ENCODE measurements at places on chromosomes 3 and 15. TPM values are rescaled to one million over a fixed set of nuclear protein-coding genes. Genes with fewer than 3 reads are reported as not detected.
A peak's percentile ranks its signal among the peaks of the same experiment; 100 is the strongest.

The STRIT1 gene
- 2.1 TPM for total RNA-seq

The TMPRSS7 gene
- total RNA-seq: 0.39 TPM

DNA sequence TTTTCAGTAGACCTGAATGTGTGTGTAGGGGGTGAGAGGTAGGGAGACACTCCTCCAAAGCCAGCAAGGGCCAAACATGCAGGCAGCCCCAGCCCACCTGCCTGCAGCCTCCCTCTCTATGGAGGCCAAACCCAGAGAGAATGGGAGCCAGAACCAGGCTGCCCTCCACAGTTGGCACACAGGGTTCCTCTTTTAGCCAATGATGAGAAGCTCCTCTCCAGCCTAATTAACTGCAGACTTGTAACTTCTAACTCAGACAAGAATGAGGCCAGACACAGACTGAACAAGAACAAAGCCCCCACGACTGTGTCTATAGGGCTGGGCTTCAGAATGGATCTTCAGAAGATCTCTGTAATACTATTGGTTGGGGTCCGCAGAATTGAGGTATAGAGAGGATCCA lies 12.3 kb upstream of the TLE3 start:
- H3K27me3 ChIP-seq: no peaks in the 10 kb centered on the region
- DNase-seq: no peak
- H3K27ac ChIP-seq: no peak overlapping the region
- H3K36me3 ChIP-seq: no peaks in the 10 kb centered on the region
- peaks cover 18% of the 10 kb centered on the region for H3K4me1 ChIP-seq
- H3K4me3 ChIP-seq: no peak overlapping the region

DNA sequence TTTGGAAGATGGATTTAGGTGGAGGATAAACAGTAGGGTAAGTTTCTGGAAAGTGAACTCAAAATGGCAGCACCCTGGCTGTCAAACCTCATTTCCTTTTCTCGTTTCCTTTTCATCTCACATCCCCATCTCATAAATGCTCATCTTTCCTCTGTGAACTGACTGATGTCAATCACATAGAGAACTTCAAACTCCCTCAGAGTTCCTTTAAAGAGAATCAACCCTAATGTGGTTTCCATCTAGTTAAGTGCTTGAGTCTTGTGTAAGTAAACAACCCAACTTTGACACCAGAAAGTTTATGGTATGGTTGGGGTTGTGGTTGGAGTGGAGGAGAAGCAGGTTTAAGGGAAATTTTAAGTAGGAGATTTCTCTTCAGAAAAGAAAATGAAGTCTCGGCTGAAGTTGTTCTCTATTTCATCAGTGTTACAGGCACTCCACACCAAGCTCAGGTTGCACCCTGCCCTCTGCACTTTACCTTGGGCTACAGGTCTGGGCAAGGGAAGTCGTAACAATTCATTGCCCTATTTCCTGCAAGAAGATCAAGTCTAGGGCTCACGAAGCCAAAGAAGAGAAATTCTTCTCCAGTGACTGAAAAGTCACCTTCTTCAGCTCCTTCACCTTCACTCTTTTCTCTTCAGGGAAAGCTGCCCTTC lies 34.4 kb upstream of the TNIK start:
- no peak for DNase-seq
- no peak overlapping the region for H3K27ac ChIP-seq
- H3K36me3 ChIP-seq: no peaks in the 10 kb centered on the region
- no peaks in the 10 kb centered on the region for H3K27me3 ChIP-seq
- H3K4me1 ChIP-seq: no peaks in the 10 kb centered on the region

- no peaks in the 10 kb centered on the region for H3K36me3 ChIP-seq
- no peak for DNase-seq
- no peak overlapping the region for H3K27ac ChIP-seq
- no peak overlapping the region for H3K4me3 ChIP-seq
- H3K27me3 ChIP-seq: no peaks in the 10 kb centered on the region
Observed at GRCh38 chr15:74315626-74316025, 51.8 kb downstream of the CYP11A1 start.

- peaks cover 80% of the 10 kb centered on the region for H3K27me3 ChIP-seq
- no peak for DNase-seq
- H3K4me1 ChIP-seq: peaks cover 79% of the 10 kb centered on the region
Observed at GRCh38 chr3:137766041-137766875, 2.1 kb downstream of the SOX14 start.

GRCh38 chr3:153285982-153286381 lies 124.0 kb downstream of the RAP2B start:
- H3K27ac ChIP-seq: peak overlapping the region; percentile 32
- no peaks in the 10 kb centered on the region for H3K27me3 ChIP-seq
- peaks cover 20% of the 10 kb centered on the region for H3K4me1 ChIP-seq

- H3K4me1 ChIP-seq: peaks cover 11% of the 10 kb centered on the region
- no peak overlapping the region for H3K4me3 ChIP-seq
- H3K36me3 ChIP-seq: no peaks in the 10 kb centered on the region
- no peak for DNase-seq
Observed at GRCh38 chr3:38157595-38157994, 7.7 kb upstream of the OXSR1 start.
